ENCODE measurements at places on chromosomes 7 and 10.

DNA sequence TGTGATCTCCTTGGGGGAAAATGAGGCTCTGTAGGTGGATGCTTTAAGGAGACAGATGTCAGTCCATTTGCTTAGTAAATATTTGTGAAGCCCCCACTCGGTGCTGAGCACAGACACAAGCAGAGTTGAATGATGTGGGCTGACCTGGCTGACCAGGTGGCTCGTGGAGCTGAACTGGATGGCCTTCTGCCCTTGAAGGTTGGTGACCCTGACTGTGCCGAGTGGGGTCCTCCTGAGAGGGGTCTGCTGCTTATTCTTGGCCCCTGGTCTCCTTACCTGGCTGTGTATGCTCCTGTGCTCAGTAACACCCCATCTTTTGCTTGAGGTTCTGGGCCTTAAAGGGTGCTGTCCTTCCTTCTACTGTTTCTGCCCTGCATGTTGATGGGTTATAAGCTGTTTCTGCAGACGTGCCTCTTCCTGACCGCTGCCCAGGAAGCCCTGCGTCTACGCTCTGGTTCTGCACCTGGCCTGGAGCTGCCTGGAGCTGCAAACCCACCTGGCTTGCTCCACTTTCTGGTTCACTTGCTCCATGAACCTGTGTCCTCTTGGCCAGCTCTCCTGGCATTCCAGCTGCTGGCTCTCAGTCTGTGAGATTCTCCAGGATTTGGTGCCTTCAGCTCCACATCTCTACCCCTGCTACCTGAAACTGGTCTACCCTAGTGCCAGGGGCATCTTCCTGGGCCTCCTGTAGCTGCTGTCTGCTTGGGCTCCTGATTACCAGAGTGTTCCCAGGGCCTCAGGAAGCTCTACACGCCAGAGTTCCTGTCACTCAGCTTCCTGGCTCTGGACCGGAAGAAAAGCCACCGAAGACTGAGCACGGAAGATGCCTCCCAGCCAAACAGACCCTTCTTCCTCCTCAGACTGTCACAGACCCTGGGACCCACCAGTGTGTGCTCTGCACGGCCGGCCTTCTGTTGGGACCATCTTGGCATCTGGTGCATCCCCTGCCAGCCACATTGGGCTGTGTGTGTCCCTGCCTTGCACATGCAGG, 76.5 kb downstream of the ADCY1 start:
- no peak for DNase-seq

GRCh38 chr10:49749556-49750491, 12.3 kb downstream of the OGDHL start:
- no peak for DNase-seq

DNA sequence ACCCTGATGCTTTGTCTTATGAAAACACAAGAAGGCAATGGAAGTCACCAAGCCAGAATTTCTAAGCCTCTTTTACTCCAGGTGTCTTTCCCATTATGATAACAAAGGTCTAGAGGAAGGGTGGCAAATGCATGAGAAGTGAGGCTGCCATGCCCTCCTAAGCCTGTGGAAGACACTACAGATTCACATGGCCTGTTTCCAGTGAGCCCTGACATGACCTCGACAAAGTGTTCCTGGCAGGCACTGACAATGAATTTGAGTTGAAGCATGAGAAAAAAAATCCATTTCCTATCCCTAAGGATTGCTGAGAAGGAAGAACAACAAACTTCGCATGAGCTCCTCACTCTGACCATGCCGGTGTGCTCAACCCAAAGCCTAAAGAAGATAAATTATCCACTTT, 268.0 kb downstream of the HTR7 start:
- no peak for DNase-seq

- no peak for DNase-seq
Observed at GRCh38 chr10:97367126-97367649, 32.7 kb upstream of the FRAT2 start.

DNA sequence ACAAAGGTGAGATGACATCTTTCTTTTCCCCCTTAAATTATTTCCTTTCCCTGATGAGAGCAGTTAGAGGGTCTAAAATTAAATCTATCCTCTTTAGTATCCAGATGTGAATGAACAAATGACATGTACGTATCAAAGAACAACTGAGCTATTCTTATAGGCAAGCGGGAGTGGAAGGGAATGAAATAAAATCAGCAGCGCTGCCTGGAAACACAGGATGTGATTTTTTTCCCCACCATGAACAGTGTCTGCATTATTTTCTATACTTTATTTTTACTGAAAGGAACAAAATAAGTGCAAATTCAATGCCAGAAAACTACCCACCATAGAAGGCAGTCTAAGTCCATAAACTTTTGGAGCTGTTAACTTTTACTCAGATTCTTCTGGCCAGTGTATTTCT, 40.6 kb downstream of the SLC26A4 start:
- DNase-seq, result no peak

GRCh38 chr7:3436746-3437145, 135.7 kb downstream of the SDK1 start:
- DNase-seq, result no peak

GRCh38 chr7:137001041-137001440, 132.6 kb downstream of the CHRM2 start:
- no peak for DNase-seq

GRCh38 chr7:1992554-1992953, 240.2 kb downstream of the MAD1L1 start:
- DNase-seq, result no peak

DNA sequence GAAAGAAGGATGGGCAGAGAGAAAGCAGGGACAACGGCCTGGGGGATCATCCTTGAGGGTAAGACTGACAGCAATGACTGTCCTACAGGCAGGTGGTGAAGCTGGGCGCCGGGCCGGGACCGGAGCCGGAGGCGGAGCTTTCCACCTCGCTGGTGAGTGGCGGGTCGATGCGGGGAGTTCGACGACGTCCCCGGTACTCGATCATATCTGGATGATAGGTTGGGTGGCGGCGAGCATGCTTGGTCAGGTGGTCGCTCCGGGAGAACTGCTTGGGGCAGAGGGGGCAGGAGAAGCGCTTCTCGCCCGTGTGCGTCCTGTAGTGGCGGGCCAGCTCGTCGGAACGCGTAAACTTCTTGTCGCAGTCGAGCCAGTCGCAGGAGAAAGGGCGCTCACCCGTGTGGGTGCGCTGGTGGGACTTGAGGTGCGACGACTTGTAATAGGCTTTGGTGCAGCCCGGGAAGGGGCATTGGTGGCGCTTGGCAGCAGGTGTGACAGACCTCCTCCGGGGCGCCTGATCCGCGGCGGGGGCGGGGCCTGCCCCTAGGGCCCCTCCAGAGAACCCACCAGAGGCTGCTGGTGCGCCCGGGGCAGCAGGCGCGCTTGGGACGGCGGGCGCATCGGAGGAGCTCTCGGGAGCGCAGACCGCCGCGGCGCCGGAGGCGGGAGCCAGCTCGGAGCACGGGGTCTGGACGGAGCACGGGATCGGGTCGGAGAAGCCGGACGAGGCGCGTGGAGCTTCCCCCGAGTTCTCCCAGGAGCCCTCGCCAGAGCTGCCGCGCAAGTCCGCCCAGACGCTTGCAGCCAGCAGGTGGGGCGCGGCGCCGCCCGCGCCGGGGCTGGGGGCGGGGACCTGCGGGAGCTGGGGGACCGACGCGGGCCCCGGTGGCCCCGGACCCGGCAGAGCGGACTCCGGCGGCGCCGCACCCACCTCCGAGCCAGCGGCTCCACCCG, 752 bp downstream of the KLF14 start:
- DNase-seq, result peak; percentile 24

DNA sequence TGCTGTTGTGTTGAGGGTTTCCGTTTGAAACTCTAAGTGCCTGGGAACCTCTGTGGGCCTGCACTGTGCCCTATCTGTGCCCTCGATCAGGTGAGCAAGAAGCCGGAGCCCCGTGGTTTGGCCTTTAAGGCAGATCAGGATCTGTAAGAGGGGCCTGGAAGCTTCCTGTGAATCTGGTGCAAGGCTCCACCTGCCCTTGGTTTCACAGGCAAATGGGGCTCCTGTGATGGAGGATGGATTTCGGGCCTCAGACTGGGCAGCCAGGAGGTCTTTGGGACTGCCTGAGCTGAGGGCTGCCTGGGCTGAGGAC, 21.6 kb downstream of the SCART1 start:
- no peak for DNase-seq

GRCh38 chr10:132654708-132655661, 117.4 kb downstream of the INPP5A start:
- DNase-seq, result peak; percentile 52

DNA sequence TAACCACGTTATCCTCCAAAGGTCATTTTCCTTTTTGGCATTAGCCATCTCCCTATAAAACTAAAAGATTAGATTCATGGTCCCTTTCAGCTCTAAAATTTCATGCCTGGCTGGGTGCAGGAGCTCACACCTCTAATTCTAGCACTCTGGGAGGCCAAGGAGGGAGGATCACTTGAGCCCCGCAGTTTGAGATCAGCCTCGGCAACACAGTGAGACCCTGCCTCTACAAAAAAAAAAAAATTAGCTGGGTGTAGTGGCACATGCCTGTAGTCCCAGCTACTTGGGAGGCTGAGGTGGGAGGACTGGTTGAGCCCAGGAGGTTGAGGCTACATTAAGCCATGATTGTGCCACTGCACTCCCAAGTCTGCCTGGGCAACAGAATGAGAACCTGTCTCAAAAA, 57.0 kb downstream of the MALSU1 start:
- no peak for DNase-seq

DNA sequence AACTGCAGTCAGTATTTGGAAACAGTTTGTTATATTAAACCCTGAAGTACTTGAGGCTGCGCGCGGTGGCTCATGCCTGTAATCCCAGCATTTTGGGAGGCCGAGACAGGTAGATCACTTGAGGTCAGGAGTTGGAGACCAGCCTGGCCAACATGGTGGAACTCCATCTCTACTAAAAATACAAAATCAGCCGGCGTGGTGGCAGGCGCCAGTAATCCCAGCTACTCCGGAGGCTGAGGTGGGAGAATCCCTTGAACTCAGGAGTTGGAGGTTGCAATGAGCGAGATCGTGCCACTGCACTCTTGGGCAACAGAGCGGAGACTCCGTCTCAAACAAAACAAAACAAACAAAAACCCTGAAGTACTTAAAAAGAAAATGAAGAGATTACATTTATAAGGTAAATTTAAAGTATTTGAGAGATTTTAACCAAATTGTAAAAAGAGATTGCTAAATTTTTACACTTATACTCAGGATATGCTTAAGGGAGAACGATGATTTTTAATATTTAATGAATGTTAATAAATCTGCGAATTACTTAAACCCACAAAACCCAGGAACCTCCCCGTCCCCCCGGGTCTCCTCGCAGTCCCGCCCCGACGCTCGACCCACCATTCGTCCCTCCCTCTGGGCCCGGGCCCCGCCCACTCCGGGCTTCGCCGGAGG, 425 bp upstream of the MTG1 start:
- no peak for DNase-seq
